ENCODE measurements at places on chromosomes 16 and 17. TPM values are rescaled to one million over a fixed set of nuclear protein-coding genes. Genes with fewer than 3 reads are reported as not detected.

ABCA9 gene
- 2.6 TPM for total RNA-seq

SSTR5 gene
- total RNA-seq: 0.32 TPM

- H3K36me3 ChIP-seq: no peaks in the 10 kb centered on the region
- H3K27me3 ChIP-seq: no peaks in the 10 kb centered on the region
- no peak for DNase-seq
- no peak overlapping the region for H3K4me3 ChIP-seq
- no peaks in the 10 kb centered on the region for H3K4me1 ChIP-seq
Observed at GRCh38 chr16:58644765-58645487, 15.3 kb upstream of the CNOT1 start.

GRCh38 chr17:35185849-35186248 is 8.3 kb downstream of the SLC35G3 start:
- no peak overlapping the region for H3K27ac ChIP-seq
- no peaks in the 10 kb centered on the region for H3K36me3 ChIP-seq
- no peaks in the 10 kb centered on the region for H3K27me3 ChIP-seq
- DNase-seq: no peak
